ENCODE measurements at places on chromosomes 5 and 9. TPM values are rescaled to one million over a fixed set of nuclear protein-coding genes. Genes with fewer than 3 reads are reported as not detected.

- DNase-seq = peak; percentile 77
These were observed 71.7 kb upstream of the WWC1 start for GRCh38 chr5:168219515-168220410.

DNA sequence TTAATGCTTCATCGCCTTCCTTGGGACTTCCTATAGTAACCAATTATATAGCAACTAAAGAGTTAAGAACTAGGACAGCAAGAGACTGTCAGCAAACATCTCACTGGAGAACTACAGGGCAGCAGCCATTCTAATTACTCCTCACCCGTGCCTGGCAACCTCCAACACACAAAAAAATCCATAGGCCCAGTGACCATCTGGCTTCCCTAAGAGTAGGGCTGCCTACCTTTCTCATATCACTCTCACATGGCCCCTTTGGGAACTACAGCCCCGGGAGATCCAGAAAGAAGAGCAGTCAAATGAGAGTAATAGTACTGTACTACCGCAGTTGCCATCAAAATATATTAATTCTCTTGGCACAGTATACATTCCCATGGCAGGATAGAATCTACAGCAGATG is 5.7 kb downstream of the DCAF10 start:
- no peak for DNase-seq

DNA sequence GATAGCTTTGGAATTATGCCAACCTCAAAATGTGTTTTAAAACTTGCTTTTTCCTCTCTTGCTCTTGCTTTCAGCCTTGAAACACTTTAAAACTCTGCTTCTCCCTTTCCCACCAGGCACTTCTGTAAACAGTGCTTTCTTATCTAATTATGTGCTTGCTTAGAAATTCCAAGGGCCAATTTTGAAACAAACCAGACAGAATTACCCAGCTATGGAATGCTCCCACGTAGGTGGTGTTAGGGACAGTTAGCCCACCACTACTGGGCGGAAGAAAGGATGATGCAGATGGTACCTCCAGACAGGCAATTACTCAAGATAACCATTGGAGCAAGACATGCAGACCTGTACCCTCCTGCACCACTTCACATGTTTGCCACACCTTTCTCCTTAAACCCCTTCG is 523.0 kb upstream of the PTPRD start:
- no peak for DNase-seq

GRCh38 chr5:30447431-30447830 is 746.1 kb upstream of the CDH6 start:
- DNase-seq = no peak

DNA sequence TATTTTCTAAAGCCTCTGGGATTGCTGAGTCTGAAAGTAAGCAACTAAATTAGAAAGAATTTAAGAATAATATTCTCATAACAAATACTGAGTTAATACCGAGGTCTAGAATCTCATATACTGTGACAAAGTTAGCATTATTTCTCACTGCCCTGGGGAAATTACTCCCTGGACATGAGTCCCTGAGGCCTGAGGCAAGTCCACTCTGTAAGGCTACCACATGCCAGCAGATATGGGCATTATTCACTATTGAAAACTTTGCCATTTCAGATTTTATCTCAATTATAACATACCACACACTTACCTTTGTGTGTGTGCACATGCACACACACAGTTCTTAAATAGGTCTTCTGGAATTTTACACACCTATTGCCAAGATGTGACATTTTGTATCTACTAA is 22.9 kb downstream of the ELL2 start:
- no peak for DNase-seq

DNA sequence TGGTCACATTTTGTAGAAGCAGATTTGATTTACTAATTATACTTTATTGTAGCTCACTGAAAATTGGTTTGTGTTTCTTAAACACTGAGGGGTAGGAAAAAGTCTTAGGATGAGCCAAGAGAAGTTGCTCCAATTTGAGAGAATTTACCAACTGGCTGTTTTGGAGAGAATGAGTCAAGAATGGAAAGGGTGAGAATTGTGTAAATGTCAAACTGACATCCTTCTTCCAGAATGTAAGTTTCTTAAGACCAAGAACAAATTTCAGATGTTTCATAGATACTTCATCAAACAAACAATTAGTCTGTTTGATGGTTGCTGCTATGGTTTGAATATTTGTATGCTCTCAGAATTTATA is 106.2 kb upstream of the TXNDC8 start:
- no peak for DNase-seq

The NREP gene
- 12.0 TPM for total RNA-seq
